ENCODE measurements at places on chromosomes 5 and 9.

DNA sequence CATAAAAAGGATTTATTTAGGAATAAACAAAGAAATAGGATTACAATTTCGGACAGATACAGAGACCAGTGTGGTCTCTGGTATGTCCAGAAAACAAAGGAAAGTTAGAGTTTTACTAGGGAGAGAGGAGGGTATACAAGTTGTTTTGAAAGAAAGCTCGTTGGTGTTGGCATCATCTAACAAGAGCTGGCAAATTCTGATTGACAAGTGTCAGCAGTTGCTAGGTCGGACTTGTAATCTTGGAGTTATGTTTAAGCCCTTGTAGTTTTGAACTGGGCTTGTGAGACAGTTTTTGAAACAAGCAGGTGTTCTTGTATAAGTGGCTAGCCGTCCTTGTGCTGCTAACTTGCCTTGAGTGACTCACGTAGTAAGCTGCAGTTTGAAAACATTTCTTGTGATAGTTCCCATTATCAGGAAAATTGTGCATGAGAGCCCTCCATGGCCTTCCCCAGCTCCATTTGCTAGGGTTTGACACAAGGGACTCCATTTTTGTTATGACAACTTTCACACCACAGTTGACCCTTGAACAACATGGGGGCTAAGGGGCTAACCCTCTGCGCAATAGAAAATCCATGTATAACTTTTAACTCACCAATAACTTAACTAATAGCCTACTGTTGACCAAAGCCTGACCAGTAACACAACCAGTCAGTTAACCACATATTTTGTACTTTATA, 48.1 kb downstream of the ZNF622 start:
- no peak for DNase-seq

DNA sequence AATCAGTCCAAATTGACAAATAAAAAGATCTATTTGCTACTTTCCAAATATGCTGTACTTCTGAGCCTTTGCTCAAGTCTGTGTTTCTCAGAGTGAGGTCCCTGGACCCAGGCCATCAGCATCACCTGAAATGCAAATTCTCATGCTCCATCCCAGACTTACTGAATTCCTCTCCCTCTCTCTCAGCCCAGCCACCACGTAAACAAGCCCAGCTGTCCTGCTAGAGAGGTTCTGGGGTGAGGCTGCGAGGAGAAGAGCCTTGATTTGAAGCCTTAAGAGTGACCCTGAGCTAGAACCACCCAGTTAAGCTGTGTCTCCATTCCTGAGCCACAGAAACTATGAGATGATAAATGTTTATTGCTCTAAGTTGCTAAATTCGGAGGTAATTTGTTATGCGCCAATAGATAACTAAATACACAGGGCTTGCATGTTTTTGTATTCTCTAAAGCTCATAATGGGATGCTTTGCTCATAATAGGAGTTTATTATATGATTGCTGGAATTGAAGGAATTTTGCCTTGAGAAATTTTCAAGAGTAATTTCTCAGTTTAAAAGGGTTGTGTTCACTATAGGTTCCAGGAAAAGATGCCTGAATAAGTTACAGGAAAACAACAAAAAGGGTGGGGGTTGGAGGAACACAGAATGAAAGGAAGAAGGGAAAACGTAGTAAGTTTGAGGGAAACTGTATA, 98.9 kb upstream of the SPATA31D4 start:
- DNase-seq: no peak

DNA sequence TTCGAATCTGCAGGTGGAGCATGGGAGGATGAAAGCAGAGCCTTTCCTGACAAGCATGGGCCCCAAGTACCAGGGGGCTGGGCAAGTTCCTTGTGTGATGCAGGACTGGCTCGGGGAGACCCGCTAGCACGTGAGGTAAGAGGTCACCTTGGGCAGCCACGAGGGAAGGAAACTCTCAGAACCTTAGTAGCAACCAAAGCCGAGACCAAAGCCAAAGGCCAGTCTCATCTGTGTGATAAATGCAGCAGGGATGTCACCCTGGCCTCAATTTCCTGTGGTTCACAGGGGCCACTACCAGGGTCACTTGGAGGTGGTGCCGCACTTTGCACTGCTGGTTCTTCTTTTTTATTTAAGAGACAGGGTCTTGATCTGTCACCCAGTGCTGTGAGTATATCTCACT, 39.5 kb downstream of the PRRT1B start:
- no peak for DNase-seq

GRCh38 chr5:99721506-99721905, 792.7 kb upstream of the CHD1 start:
- no peak for DNase-seq

GRCh38 chr5:73644385-73644963, 18.5 kb downstream of the ARHGEF28 start:
- DNase-seq: no peak

GRCh38 chr5:130994496-130995253, 170.4 kb downstream of the HINT1 start:
- DNase-seq: no peak

DNA sequence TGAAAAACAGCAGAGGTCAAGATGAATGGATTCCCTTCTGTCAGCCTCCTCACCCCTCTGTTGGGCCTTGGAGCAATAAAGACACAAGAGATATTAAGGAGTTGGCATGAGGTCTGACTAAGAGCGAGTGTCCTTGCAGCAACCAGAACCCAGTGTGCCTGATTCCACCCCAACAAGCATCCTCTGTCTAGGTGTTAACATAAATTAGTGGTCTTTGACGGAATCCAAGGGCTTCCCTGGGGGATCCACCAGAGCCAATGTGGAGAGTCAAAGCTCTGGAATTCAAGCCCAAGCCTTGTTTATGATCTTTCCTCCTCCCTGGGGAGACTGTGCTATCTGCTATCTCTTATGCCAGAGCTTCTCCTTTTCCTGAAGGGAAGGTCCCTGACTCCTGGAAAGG, 128.1 kb upstream of the SMIM23 start:
- no peak for DNase-seq

DNA sequence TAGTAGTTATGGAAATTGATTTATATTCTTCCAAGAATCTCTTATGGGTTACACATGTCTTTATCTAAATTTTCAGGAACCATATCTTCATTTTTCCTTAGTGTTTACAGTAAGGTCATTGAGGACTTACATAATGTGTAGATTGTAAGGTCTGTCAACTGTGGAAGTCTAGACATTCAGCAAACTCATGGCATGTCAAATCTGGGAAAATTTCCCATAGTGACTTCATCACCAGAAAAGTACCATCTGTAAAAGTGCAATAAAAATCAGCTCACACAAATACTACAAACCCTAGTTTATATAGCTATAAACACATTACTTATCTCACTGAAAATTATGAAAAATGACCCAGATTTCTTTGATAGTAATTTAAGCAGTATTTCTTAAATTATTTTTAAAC, 419.4 kb downstream of the MTRR start:
- DNase-seq: no peak

- DNase-seq: no peak
Observed at GRCh38 chr9:135590486-135591079, 29.0 kb downstream of the PAEP start.

DNA sequence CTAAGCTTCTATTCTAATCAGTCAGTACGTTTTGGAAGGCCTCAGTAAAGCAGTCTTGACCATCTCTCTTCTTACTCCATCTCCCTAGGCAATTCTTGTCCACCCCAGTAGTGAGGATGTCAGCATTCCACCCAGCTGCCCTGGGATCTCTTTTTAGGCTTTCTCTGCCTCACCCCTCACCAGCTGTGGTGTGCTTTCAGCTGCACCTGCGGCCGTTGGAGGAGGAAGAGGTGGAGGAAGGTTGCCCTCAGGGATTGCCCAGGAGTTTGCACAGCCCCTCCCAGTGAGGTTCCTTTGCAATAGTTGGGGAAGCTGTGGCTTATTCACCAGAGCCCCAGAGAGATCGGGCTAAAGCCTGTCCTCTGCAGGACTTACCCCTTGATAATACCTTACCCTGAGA, 615.8 kb downstream of the BNC2 start:
- no peak for DNase-seq

DNA sequence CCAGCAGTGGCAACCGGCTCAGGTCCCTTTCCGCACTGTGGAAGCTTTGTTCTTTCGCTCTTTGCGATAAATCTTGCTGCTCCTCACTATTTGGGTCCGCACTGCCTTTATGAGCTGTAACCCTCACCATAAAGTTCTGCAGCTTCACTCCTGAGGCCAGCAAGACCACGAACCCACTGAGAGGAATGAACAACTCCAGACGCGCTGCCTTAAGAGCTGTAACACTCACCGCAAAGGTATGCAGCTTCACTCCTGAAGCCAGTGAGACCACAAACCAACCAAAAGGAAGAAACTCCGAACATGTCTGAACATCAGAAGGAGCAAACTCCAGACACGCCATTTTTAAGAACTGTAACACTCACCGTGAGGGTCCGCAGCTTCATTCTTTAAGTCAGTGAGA, 103.5 kb downstream of the GLIS3 start:
- no peak for DNase-seq

GRCh38 chr5:155027993-155028629, 14.6 kb downstream of the KIF4B start:
- no peak for DNase-seq

DNA sequence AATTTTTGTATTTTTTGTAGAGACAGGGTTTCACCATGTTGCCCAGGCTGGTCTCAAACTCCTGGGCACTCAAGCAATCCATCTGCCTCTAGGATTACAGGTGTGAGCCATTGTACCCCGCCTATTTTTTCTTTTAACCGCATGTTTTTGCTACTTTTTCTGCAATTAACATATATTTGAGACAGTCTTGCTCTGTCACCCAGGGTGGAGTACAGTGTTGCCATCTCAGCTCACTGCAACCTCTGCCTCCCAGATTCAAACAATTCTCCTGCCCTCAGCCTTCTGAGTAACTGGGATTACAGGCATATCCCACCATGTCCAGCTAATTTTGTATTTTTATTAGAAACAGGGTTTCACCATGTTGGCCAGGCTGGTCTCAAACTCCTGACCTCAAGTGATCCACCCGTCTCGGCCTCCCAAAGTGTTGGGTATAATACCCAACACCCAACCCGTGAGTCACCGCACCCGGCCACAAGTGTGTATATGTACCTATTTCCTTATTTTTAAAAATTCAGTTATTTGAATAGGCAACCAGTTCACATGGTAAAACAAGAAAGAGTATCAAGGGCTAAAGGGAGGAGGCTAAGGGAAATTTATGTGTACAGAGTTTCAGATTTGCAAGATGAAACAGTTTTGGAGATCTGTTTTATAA, 13.3 kb downstream of the PHAX start:
- DNase-seq: no peak

- DNase-seq: no peak
Observed at GRCh38 chr5:128765448-128766061, 199.7 kb upstream of the SLC27A6 start.

GRCh38 chr9:130682421-130683121, 11.0 kb upstream of the EXOSC2 start:
- no peak for DNase-seq

GRCh38 chr9:97675655-97676054, 21.5 kb downstream of the XPA start:
- no peak for DNase-seq

GRCh38 chr5:170211575-170212334, 21.0 kb upstream of the C5orf58 start:
- DNase-seq: no peak

- no peak for DNase-seq
Observed at GRCh38 chr9:135359764-135360163, 119.8 kb upstream of the PPP1R26 start.

DNA sequence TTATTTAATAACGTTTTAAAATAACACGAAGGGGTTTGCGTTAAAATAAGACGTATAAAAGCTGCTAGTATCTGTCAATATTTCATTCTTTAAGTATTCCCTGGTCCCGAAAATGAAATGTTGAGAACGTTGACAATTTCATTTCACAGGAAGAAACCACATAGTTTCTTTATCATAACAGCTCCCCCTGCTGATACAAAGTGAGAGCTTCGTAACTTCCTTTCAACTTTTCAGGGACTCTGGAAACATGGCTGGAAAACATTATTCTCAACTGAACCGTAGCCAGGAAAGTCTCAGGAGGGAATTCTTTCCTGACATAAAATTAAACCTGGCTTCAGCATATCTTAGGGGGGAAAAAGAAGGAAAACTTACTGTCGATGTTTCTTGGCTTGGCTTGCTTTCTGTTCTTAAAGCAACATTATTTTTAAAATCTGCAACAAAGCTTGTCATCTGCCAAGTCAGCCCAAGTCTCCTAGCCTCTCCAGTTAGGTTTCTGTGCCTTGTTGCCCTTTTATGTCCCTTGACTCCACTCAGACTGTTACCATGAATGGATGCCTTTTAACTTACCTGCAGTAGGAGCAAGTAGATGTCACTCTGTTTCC, 122.9 kb upstream of the DAB2 start:
- DNase-seq: no peak

DNA sequence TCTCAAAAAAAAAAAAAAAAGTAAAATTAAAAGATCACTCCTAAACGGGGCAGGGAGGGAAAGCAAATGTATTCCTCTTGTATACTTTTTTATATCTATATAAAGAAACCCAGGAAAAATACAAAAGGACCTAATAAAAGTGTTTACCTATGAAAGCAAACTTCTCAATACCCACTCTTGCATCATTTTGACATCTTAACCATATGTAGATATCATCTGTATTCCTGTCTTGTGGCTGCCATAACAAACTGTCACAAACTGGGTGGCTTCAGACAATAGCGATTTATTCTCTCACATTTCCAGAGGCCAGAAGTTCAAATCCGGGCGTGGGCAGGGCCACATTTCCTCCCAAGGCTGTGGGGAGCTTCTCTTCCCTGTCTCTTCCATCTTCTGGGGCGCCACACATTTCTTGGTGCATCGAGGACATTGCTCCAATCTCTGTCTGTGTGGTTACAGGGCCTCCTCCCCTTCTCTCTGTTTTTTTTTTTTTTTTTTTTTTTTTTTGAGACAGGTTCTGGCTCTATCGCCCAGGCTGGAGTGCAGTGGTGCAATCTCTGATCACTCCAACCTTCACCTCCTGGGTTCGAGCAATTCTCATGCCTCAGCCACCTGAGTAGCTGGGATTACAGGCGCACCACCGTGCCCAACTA, 58.4 kb upstream of the IL17B start:
- DNase-seq: no peak

DNA sequence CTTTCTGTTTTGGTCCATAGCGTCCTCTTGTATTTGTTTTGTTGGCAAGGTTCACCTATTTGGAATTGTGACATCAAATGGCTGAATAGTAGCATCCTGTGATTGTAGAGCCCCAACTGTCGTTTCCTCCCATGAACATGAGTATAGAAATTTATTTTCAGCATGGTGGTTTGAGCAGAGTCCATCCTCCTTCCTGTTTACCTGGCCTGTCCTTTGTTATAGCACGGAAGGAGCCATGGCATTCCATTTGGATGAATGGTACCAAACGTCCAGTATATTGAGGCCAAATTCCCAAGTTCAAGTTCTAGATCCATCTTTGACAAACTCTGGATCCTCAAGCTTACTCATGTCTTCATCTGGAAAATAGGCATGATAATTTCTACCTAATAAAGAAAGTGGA, 16.8 kb downstream of the RASGRF2 start:
- no peak for DNase-seq

DNA sequence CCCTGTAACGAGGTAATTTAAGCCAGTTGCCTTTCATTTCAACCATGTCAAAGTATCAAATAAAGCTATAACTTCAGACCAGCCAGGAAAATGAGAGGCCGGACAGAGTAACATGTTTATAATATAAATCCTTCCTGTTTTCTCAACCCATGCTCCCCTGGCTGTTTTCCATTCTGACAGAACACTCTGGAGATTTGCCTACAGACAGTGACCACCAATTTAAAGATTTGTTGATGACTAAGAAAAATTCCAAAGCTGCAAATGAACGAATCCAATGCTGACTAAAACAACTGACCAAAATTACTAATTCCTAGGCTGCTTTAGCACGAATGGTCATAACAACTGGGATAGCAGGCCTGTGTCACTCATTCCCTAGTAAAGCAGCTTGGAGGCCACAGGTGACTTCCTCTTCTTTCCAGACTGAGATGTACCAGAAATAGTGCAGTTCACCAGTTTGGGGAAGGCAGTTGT, 141.4 kb downstream of the AOPEP start:
- no peak for DNase-seq
